ENCODE measurements at places on chromosomes 4 and X. TPM values are rescaled to one million over a fixed set of nuclear protein-coding genes. Genes with fewer than 3 reads are reported as not detected.

Gene DCUN1D4
- total RNA-seq = 21.3 TPM

Gene KLB
- 0.05 TPM for total RNA-seq

Gene CTAG1A
- not detected for total RNA-seq

Gene IGFBP7
- 2,649 TPM for total RNA-seq
